H9 (cell line): ENCODE measurements at places on chromosomes 16 and 17. TPM values are rescaled to one million over a fixed set of nuclear protein-coding genes. Genes with fewer than 3 reads are reported as not detected.

COG8 gene
- total RNA-seq: 52.3 and 55.3 TPM in 2 replicates

DNA sequence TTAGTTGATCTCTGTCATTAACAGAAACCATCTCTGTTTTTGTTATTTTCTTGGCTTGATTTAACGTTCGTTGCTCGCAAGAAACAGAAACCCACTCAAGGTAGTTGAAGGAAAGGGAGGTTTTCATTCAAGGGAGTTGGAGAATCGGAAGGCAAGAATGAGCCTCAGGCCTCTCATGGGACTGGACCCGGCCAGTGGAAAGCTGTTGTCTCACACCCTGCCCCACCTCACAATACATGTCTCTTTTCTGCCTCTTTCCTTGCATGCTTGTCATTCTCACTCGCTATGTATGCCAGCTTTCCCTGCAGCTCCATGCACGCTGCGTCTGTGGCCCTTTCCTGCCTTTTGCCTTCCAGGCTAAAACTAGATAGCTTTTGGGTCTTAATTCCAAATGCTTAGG lies 18.3 kb downstream of the DCAF7 start:
- H3K27ac ChIP-seq: no peak overlapping the region
- H3K36me3 ChIP-seq: no peaks in the 10 kb centered on the region
- no peak for DNase-seq
- H3K4me1 ChIP-seq: no peaks in the 10 kb centered on the region
- no peaks in the 10 kb centered on the region for H3K27me3 ChIP-seq

DNA sequence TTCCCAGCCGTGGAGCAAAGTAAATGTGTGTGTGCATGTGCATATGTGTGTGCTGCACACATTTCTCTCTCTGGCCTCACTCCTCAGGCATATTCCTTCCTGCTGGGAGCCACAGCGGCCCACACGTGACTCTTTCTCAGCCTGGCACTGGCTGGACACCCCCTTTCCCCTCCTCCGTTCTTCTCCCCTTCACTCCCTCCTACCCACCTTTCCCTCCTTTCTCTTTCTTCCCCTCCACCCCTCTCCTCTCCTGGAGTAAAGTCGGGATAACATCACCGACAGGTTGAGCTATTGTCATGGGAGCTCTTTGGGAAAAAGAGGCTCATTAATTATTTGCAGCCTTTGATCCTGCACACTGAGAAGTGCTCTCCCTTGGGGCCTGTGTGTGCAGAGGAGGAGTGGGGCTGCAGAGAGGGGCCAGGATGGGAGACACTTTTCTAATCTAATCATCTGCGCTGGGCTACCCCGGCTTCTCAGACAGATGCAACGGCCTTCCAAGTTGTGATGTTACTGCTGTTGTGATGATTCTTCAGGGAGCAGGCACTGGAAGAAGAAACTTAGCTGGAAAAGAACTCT lies 126.3 kb upstream of the HSBP1 start:
- no peaks in the 10 kb centered on the region for H3K27me3 ChIP-seq
- no peak overlapping the region for H3K27ac ChIP-seq
- no peak for DNase-seq
- H3K4me1 ChIP-seq: no peaks in the 10 kb centered on the region; the same call in 1 of the 2 replicates
- no peak overlapping the region for H3K4me3 ChIP-seq

GRCh38 chr16:28131181-28131580 lies 67.7 kb upstream of the GSG1L start:
- no peaks in the 10 kb centered on the region for H3K27me3 ChIP-seq
- H3K27ac ChIP-seq: no peak overlapping the region
- DNase-seq: no peak

GRCh38 chr17:7885367-7886226 lies 3.0 kb upstream of the CHD3 start:
- H3K4me3 ChIP-seq: no peak overlapping the region
- H3K27me3 ChIP-seq: no peaks in the 10 kb centered on the region; the same call in 1 of the 2 replicates
- peak; percentile 58 for DNase-seq
- H3K27ac ChIP-seq: no peak overlapping the region
- peaks cover 3% of the 10 kb centered on the region for H3K36me3 ChIP-seq
- H3K4me1 ChIP-seq: no peaks in the 10 kb centered on the region

GRCh38 chr17:28751600-28752366 lies 8.0 kb downstream of the TRAF4 start:
- DNase-seq: peak; percentile 35
- H3K36me3 ChIP-seq: peaks cover 39% of the 10 kb centered on the region
- no peak overlapping the region for H3K27ac ChIP-seq
- H3K4me3 ChIP-seq: no peak overlapping the region
- H3K27me3 ChIP-seq: no peaks in the 10 kb centered on the region
